Activated CD4-positive, alpha-beta memory T cell treated with anti-CD3 and anti-CD28 coated beads, Interleukin-2, amount 10 ng/mL, durations not matched to agents 7 days and 5 days (primary cell): ENCODE measurements at places on chromosomes 6 and 20.

GRCh38 chr20:36856691-36857635, 19.0 kb upstream of the TLDC2 start:
- peak; percentile 57 for DNase-seq

GRCh38 chr6:33689879-33690278, 21.6 kb downstream of the UQCC2 start:
- no peak for DNase-seq

GRCh38 chr6:43095939-43096338, 19.8 kb downstream of the PTK7 start:
- DNase-seq: no peak

GRCh38 chr6:123519189-123519505, 117.6 kb downstream of the TRDN start:
- no peak for DNase-seq

DNA sequence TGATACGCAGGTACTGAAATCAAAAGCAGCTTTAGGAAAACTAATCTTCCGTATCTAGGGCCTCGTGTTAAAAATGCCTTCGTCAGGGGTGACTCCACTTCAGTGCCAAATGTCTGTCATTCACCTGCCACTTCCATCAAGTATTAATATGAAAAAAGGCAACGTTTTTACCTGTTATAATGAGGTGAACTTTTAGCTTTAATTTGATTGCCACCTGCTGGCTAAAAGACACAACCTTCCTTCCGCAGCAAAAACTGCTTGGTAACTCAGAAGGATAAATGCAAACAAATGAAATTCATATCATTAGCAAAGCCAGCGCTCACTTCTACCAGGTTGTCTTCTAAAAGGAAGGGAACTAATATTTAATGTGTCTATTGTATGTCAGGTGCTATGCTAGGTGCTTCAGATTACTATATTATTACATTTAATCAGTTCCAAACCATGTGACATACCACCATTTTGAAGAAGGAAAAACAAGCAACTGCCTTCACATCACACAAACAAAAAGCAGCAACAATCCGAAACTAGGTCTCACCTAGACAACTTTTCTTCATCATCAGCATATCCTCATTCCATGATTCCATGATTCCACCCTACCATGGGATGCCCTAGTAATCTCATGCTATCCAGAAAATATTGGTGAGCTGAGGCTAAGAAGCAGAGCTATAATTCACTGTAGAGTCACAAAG, 20.6 kb upstream of the ARHGAP18 start:
- DNase-seq: peak; percentile 30

DNA sequence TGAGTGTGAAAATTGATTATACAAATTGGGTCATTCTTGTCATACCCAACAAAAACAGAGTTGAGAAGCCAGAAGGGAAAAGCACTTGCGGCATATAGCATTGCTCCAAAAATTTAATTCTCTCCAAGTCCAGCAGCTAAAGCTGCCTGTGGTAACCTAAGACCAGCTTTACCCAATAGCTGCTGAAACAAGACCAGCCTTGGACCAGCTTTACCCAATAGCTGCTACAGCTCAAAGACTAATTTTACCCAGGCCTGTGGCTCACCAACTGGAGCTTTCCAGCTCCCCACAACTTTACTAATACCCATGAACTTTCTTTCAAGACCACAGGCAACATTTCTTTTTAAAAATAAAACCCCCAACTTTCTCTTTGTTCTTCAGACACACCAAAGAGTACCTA, 32.8 kb upstream of the ZNF133 start:
- no peak for DNase-seq

DNA sequence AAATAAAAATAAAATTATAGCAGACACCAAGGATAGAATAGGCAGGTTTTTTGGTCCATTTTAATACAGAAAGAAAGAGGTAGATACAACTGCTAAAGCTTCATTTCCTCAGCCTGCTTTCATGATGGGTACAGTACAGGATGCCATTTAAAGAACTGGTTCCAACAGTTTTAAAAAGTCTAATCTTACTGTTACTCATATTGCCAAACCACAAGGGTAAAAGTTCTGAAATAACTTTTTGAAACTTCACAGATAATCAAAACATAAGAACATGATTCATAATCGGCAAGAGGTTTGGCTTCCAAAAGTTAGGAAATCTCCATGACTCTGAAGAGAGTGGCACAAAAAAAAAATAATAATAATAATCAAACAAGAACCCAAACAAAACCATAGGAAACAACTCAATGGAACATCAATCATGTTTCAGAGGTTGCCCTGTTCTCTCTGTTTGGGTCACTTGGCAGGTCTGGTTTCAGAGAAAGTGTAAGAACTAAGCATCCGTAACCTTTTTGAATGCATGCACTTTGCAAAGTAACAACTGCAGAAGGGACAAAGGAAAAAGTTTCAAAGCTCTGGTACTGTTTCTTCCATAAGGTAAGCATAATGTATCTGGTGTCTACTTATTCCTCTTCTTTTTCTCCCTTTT, 79.7 kb downstream of the SMLR1 start:
- DNase-seq: no peak

DNA sequence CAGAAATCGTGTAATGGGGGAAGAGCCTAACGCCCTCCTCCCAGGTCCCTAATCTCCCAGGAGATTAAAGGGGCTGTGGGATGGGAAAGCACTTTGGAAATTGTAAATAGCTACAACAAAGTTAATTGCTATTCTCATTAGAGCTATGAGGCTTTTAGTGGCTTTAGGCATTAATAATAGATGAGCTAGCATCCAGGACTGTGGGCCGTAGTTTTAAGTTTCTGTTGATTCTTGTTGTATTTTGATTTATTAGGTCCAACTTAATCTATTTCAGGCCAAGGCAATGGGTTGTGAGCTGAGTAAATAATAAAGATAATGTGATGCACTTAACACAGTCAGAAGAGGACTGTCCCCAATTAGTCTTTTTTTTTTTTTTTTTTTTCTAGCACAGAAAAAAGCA, 67.7 kb downstream of the ANKRD6 start:
- no peak for DNase-seq

DNA sequence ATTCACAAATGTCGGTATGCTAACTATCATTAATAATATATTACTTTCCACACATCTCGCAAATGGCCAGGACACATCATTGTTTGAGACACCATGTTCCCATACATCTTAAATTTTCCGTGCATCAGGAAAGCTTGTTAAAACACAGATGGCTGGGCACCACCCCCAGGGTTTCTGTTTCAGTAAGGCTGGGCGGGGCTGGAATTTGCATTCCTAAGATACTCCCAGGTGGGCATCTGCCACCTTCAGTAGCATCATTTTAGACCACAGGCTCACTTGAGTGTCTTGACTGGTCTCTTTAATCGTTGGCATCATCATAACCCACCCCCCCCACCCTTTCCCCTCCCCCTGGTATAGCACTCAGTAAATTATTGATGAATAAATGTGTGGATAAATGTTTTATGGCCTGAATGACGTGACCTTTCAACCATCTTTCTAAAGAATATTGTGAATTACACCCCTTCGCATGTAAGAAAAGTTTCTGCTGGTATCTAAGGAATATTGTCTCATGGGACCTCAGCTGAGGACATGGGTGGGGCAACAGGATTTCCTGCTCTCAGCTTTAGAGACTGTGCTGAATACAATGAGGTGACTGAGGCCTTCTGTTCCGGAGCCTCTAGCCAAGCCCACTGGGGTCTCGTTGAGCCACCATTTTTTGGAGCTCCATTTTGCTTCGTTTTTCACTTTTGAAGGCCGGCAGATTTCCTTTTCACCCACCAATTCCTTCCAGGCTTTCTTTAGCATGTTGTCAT, 124.1 kb upstream of the NEDD9 start:
- no peak for DNase-seq

DNA sequence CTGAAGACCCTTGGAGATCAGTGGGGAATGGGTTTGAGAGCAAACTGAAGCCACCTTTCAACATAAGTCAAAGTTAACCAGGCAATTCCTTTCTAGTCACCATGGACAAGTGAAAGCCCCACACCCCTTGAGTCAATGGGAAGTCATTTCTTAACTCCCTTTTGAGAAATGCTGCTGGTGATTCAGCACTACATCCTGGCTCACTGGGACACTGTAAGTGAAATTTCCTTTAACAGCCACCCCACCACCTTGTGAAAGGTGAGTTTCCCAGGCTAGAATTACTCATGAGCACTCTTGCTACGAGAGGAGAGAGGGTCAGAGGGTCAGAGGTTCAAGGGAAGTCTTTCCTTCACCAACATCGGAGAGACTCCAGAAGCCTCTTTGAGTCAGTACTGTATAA, 93.3 kb upstream of the MARCKS start:
- no peak for DNase-seq

- no peak for DNase-seq
Observed at GRCh38 chr6:169787797-169788196, 36.4 kb downstream of the ERMARD start.

GRCh38 chr6:53811082-53811481, 16.3 kb downstream of the LRRC1 start:
- DNase-seq: no peak

- no peak for DNase-seq
Observed at GRCh38 chr6:110020888-110021287, 42.8 kb downstream of the GPR6 start.

- DNase-seq: no peak
Observed at GRCh38 chr6:158125271-158125670, 42.8 kb downstream of the SERAC1 start.

- no peak for DNase-seq
Observed at GRCh38 chr6:3997177-3997770, 81.7 kb downstream of the FAM217A start.

DNA sequence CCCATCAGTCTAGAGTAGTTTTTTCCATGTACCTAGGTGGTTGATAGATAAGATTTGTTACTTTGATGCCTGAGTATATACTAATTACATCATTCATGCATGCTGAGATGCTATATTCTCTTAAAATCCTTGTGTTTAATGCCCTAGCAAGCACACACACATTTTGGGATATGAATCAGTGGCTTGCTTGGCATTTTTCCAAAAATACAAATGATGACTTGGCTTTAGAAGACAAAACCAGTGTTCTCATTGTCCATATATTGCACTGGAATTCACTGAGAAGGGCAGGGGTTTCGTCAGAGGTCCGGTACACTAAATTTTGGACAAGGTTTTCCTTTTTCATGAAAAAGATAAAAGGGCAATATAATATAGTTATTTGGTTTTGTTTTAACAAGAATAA, 24.9 kb downstream of the GTPBP2 start:
- no peak for DNase-seq
